Activated B cell treated with CpG ODN at 0.5 μM for 24 hours (primary cell): ENCODE measurements at places on chromosomes 3 and 15. TPM values are rescaled to one million over a fixed set of nuclear protein-coding genes. Genes with fewer than 3 reads are reported as not detected.

LINGO1 gene
- not detected in 2 replicates for total RNA-seq

GRCh38 chr15:65952391-65953053, 83.2 kb downstream of the RAB11A start:
- DNase-seq: no peak

DNA sequence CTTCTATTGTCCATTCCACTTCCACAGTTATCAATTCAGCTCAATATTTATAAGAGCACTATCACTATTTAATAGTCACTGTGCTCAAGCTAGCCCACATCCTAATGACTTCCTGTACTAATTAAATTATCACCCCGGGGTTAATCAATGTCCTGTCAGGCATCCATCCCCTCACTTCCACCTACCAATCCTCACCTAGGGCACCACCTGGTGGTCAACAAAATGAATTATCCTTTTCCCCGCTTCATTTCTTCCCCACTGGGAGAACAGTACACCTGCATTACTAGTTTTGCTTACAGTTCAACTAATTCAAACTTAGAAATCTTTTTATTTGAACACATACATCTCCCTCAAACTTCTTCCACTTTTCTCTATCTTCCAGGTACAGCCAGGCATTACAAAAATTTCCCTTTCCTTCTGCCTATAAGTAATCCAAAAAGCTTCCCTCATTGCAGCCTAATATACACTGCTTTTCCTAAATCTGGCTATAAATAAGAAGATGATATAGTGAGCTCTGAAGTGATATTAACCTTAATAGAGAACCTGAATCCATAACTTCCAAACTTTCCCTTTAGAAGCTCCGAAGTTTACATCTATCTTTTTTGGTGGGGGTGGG, 68.5 kb downstream of the TMCC1 start:
- DNase-seq: no peak

DNA sequence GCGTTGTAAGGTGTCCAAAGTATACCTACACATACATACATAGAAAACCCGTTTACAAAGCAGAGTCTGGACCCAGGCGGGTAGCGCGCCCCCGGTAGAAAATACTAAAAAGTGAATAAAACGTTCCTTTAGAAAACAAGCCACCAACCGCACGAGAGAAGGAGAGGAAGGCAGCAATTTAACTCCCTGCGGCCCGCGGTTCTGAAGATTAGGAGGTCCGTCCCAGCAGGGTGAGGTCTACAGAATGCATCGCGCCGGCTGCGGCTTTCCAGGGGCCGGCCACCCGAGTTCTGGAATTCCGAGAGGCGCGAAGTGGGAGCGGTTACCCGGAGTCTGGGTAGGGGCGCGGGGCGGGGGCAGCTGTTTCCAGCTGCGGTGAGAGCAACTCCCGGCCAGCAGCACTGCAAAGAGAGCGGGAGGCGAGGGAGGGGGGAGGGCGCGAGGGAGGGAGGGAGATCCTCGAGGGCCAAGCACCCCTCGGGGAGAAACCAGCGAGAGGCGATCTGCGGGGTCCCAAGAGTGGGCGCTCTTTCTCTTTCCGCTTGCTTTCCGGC, 318.6 kb downstream of the FGF12 start:
- DNase-seq: no peak

GRCh38 chr15:83653639-83654378, at the start of gene ADAMTSL3:
ADAMTSL3 (plus strand) TSS chr15:83654123; CDS start chr15:83655762, 1,639 bp downstream.
- no peak for DNase-seq

DNA sequence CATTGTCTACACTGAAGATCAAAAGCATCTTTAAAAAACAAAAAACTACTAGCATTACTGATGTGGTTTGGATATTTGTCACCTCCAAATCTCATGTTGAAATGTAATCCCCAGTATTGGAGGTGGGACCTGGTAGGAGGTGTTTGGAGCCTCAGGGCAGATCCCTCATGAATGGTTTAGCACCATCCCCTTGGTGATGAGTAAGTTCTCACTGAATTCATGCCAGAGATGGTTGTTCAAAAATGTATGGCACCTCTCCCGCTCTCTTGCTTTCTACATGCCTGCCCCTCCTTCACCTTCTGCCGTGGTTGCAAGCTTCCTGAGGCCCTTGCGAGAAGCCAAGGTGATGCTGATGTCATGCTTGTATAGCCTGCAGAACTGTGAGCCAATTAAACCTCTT, 136.6 kb upstream of the FHIT start:
- no peak for DNase-seq

DNA sequence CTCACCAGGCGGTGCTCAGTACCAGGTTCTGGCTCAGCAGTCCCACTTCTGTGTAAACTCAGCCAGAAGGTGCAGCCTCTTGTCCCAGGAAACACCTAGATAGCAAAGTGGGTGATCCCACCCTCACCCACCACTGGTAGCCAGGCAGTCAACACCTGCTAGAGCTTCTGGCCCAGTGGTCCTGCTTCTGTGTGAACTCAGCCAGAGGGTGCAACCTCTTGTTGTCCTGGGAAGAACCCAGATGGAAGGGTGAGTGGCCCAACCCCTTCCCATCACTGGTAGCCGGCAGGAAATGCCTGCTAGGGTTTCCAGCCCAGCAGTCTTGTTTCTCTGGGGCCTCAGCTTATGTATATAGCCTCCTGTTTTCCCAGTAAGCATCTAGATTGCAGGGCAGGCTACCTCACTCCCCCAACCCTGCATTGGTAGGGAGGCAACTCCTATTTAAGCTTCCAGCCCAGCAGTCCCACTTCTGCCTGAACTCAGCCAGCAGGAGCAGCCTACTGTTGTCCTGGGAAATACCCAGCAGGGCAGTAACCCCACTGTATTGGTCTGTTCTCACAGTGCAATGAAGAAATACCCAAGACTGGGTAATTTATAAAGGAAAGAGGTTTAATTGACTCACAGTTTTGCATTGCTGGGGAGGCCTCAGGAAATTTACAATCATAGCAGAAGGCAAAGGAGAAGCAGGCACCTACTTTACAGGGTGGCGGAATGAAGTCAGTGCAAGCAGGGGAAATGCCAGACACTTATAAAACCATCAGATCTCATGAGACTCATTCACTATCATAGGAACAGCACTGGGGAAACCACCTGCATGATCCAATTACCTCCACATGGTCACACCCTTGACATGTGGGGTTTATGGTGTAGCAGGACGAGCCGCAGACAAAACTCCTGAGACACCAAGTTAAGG, 110.6 kb downstream of the DTWD1 start:
- DNase-seq: no peak

GRCh38 chr3:49611291-49611690, 57.0 kb downstream of the BSN start:
- no peak for DNase-seq

DNA sequence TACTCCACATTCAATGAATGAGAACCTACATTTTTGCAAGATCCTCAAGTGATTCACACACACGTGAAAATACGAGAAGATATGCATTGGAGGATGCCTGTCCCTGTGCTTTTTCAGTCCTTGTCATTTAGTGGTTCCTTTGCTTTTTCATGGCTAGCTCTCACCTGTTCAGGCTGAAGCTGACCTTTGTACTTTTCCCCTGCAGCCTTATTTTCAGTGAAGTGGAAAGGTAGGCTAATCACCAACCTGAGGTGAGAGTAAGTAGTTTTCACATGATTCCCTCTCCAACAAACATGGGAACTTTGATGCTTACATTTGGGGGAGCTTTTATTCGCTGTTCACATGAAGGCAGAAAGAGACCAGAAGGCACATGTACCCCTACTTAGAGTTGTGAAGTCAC, 8.3 kb downstream of the ITPR1 start:
- DNase-seq: no peak

DNA sequence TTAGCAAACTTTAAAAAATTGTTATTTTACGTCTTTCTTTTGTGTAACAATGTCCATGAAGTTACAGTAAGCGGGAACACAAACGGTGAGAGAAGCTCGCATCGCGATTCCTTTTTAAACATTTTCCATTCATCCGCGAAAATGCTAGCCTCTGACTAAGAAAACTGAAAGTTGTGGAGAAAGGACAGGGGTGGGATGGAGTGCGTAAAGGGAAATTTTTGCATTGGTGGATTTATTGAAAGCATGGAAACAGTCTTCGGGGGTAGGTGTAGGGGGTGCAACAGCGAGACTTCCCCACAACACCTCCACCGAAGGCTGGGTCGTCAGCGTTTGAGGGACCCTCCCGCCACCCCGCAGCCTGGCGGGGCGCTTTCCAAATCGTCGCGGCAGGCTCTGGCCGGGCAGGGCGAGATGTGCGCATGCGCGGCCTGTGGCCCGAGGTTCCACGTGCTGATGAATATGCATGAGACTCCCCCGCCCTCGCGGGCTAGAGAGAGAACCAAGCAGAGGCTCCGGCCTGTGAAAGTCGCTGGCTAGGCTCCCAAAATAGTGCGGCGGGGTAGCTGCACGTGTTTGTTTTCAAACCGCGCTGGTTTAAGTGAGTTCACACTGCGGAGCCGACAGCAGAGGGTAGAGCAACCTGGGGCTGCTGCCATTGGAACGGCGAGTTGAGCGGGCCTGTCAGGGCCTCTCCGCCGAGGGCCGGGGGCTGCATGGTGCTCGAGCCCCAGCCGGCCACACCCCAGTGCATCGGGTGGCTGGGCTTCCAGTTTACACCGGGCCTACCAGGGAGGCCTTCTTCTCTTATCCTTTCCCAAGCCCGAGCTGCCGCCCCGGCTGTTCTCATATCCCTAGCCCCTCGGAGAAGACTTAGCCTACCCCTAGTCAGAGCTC, 9.9 kb downstream of the ZIC1 start:
- DNase-seq: no peak
